ENCODE measurements at places on chromosomes 7 and 10.

- DNase-seq: no peak
These were observed 353.3 kb upstream of the ZMIZ1 start for GRCh38 chr10:78715435-78715834.

- no peak for DNase-seq
These were observed 144.7 kb upstream of the LYZL1 start for GRCh38 chr10:29144126-29144525.

- DNase-seq: peak; percentile 57
These were observed 26.5 kb downstream of the NUB1 start for GRCh38 chr7:151368136-151368571.

DNA sequence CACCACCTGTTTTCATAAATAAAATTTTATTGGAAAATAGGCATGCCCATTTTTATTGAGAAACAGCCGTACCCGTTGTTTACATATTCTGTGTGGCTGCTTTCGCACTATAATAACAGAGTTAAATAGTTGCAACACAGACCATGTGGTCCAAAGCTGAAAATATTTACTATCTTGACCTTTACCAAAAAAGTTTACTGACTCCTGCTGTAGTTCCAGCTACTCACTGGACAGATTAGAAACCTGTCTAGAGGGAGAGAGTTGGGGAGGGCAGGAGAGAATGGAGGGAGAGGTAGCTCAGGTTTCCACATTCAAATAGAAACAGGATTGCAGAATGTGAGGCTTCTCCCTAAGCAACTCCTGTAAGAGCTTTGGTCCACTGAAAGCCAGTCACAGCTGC is 55.1 kb upstream of the GLCCI1 start:
- DNase-seq: no peak

GRCh38 chr10:46247808-46248569 is 38.8 kb upstream of the ANTXRL start:
- DNase-seq: no peak

- peak; percentile 32 for DNase-seq
These were observed 589 bp downstream of the LDB1 start for GRCh38 chr10:102119417-102120141.

- no peak for DNase-seq
These were observed 65.2 kb downstream of the DKK1 start for GRCh38 chr10:52379287-52379686.

- no peak for DNase-seq
These were observed 80.1 kb downstream of the EMX2 start for GRCh38 chr10:117622471-117623184.

- DNase-seq: no peak
These were observed 2.9 kb upstream of the ZNF467 start for GRCh38 chr7:149776289-149776688.

DNA sequence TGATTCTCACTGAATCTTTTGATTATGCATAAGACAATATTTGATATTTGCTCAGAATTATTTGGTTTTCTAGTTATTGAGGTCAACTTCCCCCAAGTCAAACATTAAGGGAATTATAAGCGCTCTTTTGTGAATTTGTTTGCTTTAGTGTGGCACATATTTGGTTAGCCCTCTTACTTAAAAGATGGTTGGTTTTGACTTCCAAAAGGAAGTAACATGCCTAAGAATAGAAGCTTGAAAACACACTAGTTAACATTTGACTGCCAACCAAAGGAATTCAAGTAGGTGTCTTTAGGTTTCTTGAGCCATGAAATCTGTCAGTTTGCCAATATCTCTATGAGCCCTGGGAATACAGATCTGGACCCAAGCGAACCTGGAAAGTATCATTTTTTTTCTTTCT is 24.9 kb downstream of the STEAP4 start:
- no peak for DNase-seq

DNA sequence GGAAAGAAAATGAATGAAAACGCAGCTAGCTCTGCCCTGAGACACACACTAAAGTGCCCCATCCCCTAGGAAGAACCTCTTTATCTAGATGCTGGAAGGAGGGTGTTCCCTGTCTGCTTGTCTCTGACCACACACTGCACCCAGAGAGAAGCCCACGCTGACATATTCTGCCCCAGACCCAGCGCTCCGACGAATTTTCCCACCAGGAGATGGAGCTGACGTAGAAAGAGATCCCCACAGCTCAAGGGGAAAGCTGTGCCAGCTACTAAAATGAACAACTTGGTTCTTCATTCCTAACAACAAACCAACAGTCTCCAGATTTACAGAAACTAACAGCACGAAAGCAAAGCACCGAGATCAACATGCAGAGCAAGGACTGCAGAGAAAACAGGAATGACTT is 73.3 kb downstream of the KIAA1549 start:
- DNase-seq: no peak

DNA sequence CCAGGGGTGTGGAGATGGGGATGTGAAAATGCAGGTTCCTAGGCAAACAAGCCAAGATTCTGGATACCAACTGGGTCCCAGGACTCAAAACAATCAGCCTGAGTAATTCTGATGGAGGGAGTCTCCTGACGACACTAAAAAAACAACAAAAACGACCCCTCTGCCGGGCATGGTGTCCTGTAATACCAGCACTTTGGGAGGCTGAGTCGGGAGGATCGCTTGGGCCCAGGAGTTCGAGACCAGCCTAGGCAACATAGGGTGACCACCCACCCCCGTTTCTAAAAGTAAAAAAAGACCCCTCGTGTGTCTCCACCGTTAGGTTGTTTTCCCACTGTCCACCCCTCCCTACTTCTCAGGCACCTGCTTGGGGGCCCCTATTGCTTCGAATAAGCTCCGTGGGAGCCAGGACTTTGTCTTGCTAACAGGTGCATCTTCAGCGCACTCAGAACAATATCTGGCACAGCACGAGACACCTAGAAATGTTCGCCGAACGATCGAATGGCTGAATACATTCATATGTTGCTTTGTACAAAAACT is 743 bp upstream of the NRF1 start:
- no peak for DNase-seq

GRCh38 chr7:94813917-94814316 is 93.5 kb upstream of the PPP1R9A start:
- no peak for DNase-seq

- peak; percentile 2 for DNase-seq
These were observed 74.7 kb downstream of the CACNB2 start for GRCh38 chr10:18214691-18215563.

DNA sequence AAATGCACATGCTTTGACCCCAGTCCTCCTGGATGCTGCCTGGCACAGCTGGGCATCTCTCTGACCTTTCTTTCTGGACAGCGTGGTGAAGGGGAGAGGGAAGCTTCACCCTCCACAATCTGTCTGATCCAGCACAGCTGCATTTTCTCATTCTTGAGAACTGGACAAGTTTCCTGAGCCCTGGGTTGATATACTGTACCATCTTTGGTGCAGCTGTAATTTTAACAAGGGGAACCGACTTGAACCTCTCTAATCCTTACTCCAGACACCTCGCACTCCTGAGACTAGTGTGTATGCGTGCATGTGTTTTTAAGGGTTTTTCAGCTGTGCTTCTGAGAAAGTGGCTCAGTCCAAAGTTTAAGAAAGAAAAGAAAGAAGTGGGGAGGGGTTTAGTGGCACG is 655.7 kb downstream of the INHBA start:
- no peak for DNase-seq

DNA sequence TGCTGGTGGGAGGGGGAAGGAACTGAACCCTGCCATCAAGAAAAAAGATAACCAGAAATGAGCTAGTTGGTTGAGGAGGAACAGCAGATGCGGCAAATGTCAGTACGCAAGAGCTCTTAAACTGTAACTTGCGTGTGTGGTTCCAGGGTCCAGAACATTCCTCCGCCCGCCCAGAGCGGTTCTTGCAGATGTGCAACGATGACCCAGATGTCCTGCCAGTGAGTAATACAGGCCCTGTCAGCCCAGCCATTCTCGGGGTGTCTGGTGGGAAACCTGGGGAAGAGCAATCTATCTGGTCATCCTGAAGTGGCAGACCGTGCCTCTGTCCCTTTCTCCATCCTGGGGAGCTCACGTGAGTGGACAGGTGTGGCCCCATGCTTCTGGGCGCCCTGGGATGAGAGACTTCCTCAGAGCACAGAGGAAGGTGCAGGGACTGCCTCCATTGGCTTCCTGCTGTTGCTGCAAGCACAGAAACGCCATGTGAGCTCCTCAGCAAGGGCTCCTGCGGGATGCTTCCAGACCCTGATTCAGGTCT is 50.5 kb upstream of the ZMIZ2 start:
- no peak for DNase-seq

- DNase-seq: no peak
These were observed 36.2 kb downstream of the ADK start for GRCh38 chr10:74187237-74187636.

GRCh38 chr7:98685541-98685940 is 68.5 kb downstream of the NPTX2 start:
- DNase-seq: no peak

DNA sequence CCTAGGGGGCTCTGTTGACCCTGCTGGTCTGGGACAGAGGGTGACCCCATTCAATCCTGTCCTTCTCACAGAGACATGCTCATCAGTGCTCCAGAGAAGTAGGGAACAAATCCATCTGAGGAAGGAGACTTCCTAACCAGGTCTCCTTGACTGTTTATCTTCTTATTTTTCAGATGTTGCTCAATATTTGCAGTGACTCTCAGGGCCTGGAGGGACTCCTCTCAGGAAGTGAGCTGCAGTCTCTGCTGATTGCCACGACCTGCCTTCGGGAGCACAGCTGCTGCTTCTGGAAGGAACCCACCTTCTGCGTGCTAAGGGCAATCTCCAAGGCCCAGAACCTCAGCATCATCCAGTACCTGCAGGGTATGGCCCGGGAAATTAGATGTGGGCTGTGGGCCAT is 41.0 kb downstream of the WDFY4 start:
- no peak for DNase-seq

DNA sequence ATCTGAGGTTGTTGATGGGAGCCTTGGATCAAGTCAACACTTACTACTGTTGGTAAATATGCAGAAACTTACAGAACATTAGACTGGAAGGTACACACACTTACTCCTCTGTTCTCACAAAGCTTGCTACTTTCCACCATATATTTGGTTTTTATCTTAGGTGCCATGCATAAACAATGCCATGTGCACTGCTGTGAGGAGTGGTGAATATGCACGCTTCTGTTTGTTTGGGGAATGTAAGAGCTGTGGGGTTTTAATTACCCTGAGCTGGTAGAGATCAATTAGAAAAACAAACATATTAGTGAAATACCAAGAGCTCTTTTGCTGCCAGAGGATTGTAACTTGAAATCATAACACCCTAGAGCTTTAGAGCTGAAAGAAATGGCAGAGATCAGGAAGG is 79.8 kb upstream of the ARID5B start:
- DNase-seq: no peak

GRCh38 chr7:28570970-28571288 is 158.6 kb downstream of the CREB5 start:
- DNase-seq: no peak

DNA sequence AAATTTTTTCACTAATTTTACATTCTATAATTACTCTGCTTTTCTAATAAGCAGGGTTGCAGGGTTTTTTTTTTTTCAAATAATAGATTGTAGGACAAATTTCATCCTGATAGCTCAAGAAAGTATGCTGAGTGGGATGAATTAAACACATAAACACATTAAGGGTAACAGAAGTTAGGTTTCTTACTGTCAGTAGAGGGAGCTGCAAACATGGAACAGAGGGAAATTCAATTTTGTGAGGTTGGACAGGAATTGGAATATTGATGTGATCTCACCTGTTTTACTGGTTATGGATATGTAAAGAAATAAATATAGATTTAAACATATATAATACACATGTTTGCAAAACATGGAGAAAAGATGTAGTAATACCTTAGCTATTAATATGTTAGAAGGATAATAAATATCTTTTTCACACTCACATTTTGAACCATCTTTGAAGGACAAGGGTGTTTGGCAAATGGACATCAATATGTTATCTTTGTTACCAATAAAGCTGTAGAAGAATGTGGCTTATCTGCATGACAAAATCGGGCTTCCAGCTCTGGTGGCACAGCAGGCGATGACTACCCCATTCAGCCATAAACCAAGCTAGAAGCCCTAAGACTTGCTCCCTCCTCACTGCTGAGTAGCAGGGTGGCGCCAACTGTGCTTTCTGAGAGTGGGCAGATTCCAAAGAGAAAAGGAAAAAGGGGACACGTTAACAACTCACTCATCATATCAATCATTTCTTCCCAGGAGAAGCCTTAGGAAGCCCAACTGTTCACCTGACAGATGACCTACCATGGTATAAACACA is 1257.4 kb downstream of the GATA3 start:
- no peak for DNase-seq
